Activated CD4-positive, alpha-beta memory T cell treated with anti-CD3 and anti-CD28 coated beads, Interleukin-2, amount 10 ng/mL, durations not matched to agents 7 days and 5 days (primary cell): ENCODE measurements at places on chromosomes 2 and 18.

- DNase-seq = no peak
Observed at GRCh38 chr2:164593541-164593940, 27.7 kb downstream of the GRB14 start.

- DNase-seq = no peak
Observed at GRCh38 chr18:40417501-40417900, 1537.5 kb upstream of the PIK3C3 start.

GRCh38 chr2:12928197-12928774 lies 211.6 kb downstream of the TRIB2 start:
- DNase-seq = no peak

DNA sequence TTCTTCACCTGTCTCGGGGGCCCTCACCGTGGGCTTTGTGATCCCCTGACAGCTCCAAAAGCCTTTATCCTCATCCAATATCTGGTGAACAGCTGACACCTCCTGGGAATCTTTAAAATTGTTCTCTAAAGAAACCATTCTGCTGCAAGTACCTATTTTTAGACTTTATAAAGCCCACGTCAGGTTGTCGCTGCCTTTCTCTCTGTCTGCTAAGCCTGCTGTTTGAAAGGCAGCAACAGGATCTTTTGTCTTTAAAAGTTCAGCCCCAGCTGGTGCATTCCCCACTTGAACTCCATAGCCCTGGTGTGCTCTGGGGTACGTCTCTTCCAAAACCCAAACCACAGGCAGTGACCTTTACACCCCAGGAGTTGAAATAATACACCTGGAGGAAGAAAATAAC lies 145.0 kb downstream of the NEDD4L start:
- no peak for DNase-seq

GRCh38 chr18:39846265-39846664 lies 2108.8 kb upstream of the PIK3C3 start:
- no peak for DNase-seq

DNA sequence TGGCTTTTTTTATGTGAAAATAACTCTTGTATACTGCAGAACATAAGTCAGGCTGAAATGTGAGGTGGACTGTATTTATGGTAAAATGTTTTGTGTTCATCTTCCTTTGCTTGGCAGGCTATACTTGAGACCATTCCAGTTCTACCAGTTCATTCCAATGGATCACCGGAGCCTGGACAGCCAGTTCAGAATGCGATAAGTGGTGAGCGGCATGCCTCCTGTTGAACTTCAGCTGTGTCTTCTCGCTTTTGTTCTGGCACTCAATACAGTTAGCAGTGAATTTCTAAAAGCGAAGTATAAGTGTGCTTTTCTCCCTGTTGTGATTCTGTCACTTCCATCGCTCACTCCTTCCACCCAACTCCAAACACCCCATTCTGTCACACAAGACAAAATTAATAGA lies 138.5 kb downstream of the ARHGAP28 start:
- DNase-seq = no peak

- DNase-seq = no peak
Observed at GRCh38 chr2:46066116-46066515, 231.1 kb upstream of the EPAS1 start.

DNA sequence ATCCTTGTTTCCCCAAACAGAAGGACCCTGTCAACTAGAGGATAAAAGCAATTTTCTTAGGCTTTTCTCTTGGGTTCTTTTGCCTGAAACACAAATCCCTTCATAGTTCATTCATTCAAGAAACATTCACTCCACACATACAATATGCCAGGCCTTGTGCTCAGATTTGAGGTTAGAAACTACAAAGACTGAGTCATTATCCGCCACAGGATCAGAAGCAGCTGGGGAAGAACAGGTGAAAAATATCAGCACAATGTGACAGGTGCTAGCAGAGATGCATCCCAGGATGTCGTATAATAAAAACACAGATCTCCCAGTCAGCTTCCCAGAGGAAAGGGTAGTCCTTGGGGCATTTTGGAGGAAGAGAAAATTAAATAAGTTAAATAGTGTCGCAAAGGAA lies 172.4 kb downstream of the LRATD1 start:
- DNase-seq = no peak

DNA sequence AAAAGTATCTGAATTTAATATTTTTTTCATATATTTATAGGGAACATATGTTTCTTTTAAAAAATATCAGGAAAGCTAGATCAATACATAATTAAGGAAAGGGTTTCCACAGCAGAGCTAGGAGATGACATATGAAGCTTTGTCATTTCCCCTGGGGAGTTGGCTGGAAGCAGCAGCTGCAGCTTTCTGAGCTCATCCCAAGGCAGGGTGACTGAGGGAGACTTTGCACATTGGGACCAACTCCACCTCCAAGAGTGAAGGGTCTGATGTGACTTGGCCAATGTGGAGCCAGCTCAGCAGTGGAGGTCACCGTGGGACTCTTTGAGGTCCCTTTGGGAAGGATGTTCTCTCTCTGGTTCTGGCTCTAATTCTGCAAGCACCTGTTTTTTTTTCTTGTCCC lies 315.1 kb downstream of the RDH14 start:
- no peak for DNase-seq

DNA sequence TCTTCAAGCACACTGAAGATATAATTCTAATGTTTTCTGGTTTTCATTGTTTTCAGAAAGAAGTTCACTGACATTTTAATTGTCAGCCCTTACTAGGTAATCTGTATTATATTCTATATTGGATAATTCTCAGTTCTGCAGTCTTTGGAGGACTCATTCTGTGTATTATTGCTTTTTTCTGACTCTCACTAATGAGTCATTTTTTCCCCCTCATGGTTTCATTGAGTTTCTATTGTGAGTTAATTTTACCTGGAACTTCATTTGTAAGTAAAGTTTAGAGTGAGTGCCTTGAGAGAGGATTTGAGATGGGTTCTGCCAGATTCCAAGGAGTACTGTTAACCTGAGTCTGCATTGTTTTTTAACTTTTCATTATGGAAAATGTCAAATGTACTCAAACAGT lies 90.4 kb upstream of the LYPD1 start:
- no peak for DNase-seq
